GM04504 (cell line): ENCODE measurements at places on chromosomes 6 and 20.

DNA sequence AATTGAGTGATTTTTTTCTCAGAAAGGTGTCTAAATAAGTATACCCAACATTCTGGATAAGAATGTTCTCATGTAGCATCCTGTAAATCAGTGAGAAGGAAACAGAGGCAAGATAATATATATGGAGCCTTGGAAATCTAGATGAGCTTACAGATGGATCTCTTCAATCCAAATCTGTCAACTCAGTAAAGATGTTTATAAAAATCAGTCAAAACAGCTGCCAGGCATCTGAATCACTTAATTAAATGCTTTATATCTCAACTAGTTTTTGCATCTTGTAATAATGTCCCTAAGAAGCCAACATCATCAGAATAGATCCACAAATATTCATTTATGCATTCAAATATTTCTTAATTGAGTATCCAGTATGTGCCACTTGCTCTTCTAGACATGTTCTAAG is 300.2 kb downstream of the KHDC1L start:
- DNase-seq = no peak

- DNase-seq = no peak
Measured at GRCh38 chr6:130019326-130020072, 1.1 kb downstream of the L3MBTL3 start.

- DNase-seq = no peak
Measured at GRCh38 chr6:13261464-13261994, 66.8 kb downstream of the TBC1D7 start.

GRCh38 chr6:106939208-106939607 is 35.3 kb downstream of the CD24 start:
- no peak for DNase-seq

- no peak for DNase-seq
Measured at GRCh38 chr20:11015440-11015839, 341.6 kb upstream of the JAG1 start.

DNA sequence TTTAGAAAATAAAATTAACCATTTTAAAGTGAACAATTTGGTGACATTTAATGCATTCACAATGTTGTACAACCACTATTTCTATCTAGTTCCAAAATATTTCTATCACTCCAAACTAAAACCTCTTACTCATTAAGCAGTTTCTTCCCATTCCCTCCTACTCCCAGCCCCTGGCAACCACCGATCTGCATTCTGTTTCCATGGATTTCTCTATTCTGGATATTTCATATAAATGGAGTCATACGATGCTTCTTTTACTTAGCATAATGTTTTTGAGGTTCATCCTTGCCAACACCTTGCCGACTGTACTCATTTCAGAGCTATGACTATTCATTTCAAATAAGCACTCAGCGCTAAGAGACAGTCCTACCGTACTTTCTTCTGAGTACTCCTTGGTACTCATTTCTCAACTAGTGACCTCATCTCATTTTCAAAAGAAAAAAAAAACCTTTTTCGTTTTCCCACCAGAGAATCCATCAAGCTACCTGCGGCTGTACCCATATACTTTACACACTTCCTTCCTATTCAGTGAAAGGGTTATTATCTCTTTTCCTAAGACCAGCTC is 259.2 kb downstream of the UTRN start:
- no peak for DNase-seq

- no peak for DNase-seq
Measured at GRCh38 chr6:43758617-43759050, 11.4 kb upstream of the VEGFA start.

DNA sequence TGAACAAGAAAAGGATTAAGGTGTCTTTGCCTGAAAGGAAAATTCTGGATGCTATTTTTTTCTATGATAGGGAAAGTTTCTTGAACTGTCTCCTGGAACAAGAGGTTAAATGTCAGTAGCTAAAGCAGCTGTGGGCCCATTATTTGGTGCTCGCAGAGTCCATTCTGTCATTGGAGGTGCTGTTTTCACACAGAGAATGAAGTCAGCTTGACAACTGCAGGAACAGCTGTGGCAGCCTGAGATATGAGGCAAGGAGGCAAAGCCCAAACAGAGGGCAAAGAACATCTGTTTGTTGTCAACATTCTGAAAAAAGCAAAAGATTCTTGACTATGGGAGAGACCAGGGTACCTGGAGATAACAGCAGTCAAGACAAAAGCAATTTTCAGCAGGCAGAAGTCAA is 548.2 kb downstream of the KIF16B start:
- no peak for DNase-seq

DNA sequence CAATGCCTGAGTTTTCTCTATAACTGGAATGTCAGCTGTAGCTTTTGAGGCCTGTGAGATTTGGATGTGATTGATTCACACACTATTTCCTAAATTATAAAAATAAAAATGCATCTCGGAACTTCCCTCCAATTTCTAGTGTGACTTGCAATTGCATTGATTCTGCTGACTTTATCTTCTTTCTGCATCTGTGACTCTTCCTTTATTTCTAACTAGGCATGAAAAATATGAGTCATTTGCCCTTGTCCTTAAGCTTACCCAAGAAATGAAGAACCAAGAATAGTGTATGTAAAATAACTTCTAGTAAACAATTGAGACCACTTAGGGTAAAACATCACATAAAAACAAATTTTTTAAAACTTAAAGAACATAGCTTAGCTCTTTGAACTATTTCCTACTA is 12.9 kb downstream of the OR2J2 start:
- no peak for DNase-seq

GRCh38 chr6:129672341-129672682 is 37.7 kb downstream of the ARHGAP18 start:
- DNase-seq = no peak

GRCh38 chr6:123022975-123023374 is 26.9 kb downstream of the CLVS2 start:
- no peak for DNase-seq

DNA sequence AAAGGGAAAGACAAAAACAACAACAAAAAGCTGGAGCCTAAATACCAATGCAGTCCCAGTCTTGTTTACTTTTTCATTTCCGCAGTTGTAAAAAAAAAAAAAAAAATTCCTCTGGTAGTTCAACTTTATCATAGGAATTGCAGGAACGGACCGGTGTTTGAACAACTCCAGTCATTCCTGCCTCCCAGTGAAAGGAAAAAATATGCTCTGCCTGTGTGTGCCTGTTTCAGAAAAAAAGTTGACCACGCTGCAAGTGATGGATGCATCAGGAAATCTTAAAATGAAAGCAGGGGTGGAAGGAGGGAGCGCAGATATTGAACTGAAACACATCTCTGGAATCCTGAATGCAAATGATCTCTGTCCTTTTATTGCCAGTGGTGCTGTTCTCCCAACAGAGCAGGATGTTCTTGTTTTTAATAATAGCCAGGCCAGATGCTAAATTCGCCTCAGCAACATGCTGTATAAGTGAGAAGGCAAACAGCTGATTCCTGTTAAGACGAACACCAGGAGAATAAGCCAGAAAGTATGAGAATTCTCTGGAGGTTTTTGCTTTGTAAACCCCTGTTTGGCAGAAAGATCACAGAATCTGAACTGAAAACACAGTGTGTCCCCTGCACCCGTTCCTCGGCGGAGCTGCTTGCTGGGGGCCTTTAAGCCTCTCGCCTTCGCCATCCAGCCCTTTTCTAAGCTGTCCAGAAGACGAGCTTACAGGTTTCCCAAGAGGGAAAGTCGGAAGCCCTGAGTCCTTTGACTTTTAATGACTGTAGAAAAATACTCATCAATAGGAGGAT is 178.4 kb upstream of the SUPT3H start:
- DNase-seq = no peak

GRCh38 chr6:133415262-133415661 is 174.1 kb downstream of the EYA4 start:
- no peak for DNase-seq

DNA sequence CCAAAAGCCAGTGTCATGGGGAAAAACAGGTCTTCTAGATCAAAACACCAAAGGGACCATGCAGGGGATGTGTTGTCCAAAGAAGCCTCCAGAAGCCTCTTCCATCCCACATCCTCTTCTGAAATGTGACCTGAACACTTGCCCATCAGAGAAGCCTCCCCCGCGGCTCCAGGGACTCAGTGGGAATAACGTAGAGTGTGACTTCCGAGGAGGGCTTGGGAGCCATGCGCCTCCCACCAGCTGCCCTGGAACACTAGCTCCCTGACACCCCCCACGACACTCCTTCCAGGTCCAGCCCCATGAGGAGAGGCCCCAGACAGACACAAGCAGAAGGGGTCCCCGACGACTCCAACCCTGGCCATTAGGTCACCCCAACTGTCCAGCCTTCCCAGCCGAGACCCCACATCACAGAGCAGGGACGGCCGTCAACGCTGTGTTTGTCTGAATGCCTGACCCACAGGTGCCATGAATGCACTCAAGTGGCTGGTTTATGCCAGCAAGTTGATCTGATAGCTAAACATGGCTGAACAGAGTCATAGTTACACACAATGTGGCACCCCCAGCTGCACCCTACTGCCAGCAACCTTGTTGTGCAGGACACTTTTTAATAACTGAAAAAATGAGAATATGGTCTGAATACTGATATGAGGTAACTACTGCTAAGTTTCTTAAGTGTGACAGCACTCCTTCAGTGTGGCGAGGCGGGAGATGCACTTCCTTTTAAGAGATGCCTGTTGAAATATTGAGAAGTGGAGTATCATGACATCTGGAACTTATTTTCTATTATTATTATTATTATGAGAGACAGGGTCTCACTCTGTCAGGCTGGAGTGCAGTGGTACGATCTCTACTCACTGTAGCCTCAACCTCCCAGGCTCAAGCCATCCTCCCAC is 58.0 kb downstream of the GINS1 start:
- DNase-seq = no peak

- DNase-seq = peak; percentile 83
Measured at GRCh38 chr6:26532699-26533531, 5.3 kb upstream of the HMGN4 start.

DNA sequence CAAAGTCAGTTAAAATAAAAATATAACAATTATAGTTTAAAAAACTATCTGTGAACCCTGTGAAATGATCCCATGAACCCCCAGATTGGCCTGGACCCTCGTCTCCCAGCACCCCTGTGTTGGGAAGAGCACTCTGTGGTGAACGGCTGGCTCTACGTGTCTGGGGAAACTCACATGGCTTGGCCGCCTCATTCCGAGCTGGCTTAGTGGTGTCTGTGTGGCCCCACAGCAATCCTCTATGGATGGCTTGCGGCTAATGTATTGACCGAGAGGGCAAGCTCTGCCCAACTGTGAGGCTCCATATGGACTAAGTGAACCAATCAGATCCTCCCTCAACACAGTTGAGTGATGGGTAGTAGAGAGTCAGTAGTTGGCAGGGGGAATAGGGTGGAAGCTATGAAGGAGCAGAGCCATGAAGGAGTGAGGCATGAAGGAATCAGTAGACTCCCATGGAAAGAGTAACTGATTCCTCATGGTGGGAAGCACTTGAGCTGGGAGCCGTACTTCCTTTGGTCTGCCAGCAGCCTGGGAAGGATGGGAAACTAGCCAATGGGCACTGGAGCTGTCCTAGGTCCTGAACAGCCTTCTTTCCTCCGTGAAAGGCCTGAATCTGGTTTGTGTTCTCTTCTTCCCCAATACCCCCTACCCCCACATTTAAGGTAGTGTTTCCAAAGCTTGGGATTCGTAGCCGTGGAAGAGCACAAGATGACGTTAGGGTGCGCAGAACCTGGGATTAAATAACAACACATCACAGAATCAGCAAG is 21.6 kb upstream of the ZNF831 start:
- DNase-seq = no peak

GRCh38 chr6:24313251-24314141 is 44.4 kb downstream of the DCDC2 start:
- no peak for DNase-seq

GRCh38 chr6:54217018-54217417 is 91.2 kb upstream of the TINAG start:
- DNase-seq = no peak

DNA sequence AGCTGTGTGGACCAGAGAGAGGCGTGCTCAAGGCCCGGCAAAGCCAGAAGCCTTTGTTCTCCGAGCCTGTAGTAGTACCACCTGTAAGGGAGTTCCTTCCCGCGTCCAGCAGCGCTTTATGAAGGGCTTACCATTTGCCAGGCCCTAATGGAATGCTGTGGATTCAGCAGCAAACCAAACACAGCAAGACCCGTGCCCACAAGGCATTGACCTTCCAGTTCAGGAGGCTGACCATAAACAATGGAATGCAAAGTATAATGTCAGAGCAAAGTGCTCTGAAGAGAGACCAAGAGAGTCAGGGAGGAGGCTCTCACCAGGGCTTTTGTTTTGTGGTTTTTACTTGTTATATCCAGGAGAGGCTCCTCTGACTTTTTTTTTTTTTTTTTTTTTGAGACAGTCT is 209.8 kb downstream of the ZMYND8 start:
- peak; percentile 24 for DNase-seq

GRCh38 chr20:19918965-19919329 is 98.2 kb upstream of the NAA20 start:
- DNase-seq = no peak

DNA sequence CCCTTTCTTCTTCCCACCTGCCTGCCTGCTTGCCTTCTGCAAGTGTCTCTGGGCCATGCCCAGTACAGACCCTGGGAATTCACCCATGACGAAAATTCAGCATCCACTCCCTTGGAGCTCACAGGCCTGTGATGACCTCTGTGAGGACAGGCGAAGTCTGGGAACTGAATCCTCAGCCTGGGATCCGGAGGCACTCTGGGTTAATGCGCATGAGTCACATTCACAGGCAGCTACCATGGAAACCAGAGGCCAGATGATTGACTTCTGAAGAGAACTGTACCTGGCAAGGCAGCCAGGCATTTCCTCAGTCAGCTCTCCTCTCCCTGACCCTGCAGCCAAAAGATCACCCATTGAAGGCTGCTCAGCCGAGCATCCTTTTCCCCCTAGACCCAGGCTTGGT is 41.0 kb downstream of the SLC9A8 start:
- DNase-seq = peak; percentile 57

DNA sequence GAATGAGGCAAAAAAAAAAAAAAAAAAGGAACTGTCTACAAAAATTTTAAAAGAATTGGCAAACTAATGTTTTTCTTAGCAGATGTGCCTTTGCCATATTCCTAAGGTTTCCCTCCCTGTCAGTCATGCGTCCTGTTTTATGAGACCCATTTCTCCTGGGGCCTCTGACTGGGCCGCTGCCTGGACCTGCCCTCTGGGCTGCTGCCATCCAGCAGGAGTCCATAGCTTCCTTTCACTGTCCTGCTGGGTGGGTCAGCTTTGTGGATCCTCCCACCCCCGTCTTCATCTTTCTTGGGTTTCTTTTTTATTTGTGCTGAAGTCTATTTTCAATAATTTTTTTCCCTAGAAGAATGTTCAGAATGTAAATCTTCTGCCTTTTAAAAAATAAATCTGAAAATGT is 110.8 kb upstream of the SCP2D1 start:
- peak; percentile 35 for DNase-seq

DNA sequence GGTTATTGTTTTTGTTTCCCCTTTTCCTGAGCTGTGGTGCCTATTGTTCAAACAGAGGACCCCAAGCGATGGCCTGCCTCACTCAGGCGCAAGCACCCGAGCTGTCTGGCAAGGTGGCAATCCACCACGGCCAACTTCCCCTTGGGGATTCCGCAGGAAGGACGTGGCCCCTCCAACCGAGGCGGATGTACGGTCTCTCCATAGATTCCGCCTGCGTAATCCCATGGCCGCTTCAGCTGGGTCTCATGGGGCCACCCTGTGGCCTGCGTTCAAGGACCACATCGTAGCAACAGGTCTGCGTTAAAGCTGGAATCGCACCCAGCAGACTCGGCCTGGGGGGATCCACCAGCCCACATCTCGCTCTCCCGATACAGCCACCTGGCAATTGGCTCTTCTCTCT is 79.9 kb downstream of the CEBPB start:
- no peak for DNase-seq

- DNase-seq = no peak
Measured at GRCh38 chr6:132085731-132086130, 134.6 kb upstream of the CCN2 start.

- DNase-seq = peak; percentile 74
Measured at GRCh38 chr20:18739751-18740166, 73.8 kb upstream of the SCP2D1 start.
